ENCODE measurements at places on chromosomes 1 and 21. TPM values are rescaled to one million over a fixed set of nuclear protein-coding genes. Genes with fewer than 3 reads are reported as not detected.

FMO2 gene
- total RNA-seq, result not detected

RHBDL2 gene
- total RNA-seq, result 0.26 TPM

TBX19 gene
- 1.3 TPM for total RNA-seq

CGN gene
- 68.7 TPM for total RNA-seq

LRRC3 gene
- total RNA-seq, result 4.7 TPM

LAPTM5 gene
- 1.3 TPM for total RNA-seq

PODN gene
- 0.23 TPM for total RNA-seq

FOXD3 gene
- 27.5 TPM for total RNA-seq

RPE65 gene
- not detected for total RNA-seq

LIPI gene
- total RNA-seq, result not detected

CRYAA gene
- not detected for total RNA-seq

TSPEAR gene
- 2.9 TPM for total RNA-seq

SLC1A7 gene
- 0.07 TPM for total RNA-seq
